Jurkat, Clone E6-1 (cell line): ENCODE measurements at places on chromosomes 4 and X.

DNA sequence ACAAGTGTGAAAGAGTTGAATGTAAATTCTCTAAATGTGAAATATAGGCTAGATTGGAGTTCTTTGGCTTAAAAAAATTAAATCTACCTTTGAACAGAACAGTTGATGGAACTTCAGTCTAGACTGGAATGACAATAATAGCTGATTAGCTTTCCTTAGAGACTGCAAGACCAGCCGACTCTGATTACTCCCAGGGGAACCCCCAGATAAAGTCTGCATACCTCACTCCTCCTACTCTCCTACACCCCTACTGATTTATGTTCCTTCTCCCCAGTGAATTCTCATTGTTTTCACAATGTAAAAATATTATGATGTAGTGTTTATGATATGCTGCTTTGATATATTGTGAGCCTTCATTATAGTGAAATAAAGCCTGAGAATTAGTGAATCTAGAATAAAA is 241.3 kb downstream of the CFAP299 start:
- DNase-seq = no peak

- no peak for DNase-seq
Observed at GRCh38 chrX:148755111-148755510, 254.7 kb downstream of the AFF2 start.

- peak; percentile 38 for DNase-seq
Observed at GRCh38 chr4:16516796-16517439, 290.6 kb upstream of the TAPT1 start.

DNA sequence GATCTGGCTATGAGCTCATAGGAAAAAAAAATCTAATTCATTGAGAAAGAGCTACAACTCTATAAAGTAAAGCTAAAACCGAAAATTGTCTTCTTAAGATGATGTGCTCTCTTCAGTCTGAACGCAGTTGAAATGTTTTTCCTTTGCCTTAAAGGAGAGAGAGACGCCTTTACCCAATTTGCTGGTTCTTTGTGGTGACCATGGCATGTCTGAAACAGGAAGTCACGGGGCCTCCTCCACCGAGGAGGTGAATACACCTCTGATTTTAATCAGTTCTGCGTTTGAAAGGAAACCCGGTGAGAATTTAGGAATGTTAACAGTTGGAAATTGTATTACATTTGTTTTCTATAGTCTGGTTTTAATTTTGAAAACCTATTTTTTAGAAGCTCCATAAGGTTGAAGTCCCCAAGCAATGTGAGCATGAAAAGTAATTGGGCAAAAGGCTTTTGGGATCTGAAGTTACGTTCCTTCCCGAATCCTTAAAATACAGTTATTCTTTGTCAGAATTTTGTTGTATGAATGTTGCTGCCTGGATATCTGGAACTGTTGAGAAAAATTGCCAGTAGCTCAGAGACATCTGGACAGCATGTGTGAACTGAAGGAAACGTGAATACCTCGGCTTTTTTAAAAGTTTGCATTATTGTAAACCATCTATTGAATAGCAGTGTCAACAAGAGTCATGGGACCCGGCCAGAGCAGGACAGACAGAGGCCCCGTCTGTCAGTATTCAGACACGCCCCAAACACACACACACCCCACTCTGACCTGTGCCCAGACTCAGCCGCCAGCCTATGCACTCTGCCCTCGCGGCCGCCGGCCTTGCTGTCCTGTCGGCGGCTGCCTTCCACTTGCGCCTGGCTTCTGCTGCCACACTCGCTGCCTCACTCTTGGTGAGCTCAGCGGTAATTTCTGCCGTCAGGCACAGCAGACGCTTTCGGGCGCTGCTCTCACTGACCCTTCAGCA is 9.9 kb downstream of the PIGG start:
- peak; percentile 56 for DNase-seq

- DNase-seq = no peak
Observed at GRCh38 chr4:148515248-148515647, 73.0 kb upstream of the NR3C2 start.

- DNase-seq = no peak
Observed at GRCh38 chr4:147581606-147582350, 35.4 kb upstream of the TMEM184C start.

DNA sequence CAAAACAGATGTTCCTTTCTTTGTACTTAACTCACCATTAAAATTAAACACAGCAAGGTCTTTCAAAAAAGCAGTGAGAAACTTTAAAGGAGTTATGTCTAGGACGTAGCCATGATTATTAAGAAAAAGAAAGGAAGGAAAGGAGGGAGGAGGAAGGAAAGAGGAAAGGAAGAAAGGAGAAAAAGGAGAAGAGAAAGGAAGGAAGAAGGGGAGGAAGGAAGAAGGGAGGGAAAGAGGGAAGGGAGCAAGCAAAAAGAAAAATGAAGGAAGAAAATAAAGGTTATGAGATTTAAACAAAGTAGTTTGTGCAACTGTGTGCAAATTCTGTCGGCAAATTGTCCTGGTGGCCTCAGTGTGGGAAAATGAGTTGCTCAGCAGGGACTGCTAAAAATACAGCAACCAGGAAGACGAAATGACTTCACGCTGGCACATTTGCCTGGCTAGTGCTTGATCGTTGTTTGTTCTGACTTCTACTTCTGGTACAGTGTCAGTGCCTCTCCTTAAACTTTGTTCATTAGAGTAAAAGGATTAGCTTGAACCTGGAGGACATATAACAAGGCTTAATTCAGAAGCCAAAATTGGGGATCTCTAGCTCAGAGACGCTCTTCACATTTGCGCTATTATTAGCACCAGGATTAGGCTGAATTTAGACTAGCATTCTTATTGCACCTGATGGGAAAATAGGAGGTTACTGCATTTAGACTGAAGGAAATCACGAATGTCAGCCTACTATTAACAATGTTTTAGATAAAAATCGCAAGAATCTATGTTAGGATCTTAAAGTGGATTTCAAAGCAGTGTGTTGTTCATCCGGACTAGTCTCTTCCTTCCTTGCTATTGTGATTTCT is 81.2 kb downstream of the DCK start:
- no peak for DNase-seq

- peak; percentile 44 for DNase-seq
Observed at GRCh38 chr4:54941994-54942552, 183.3 kb downstream of the KDR start.

- peak; percentile 92 for DNase-seq
Observed at GRCh38 chrX:1537031-1537715, at the start of gene P2RY8. TSS of gene P2RY8 (minus strand) at chrX:1537185. CDS start at chrX:1466558, 70,627 bp downstream.

- DNase-seq = no peak
Observed at GRCh38 chrX:9784332-9784731, 1.9 kb upstream of the SHROOM2 start.

- no peak for DNase-seq
Observed at GRCh38 chr4:41178372-41179370, 35.7 kb downstream of the APBB2 start.

- no peak for DNase-seq
Observed at GRCh38 chrX:121598356-121598755, 550.9 kb downstream of the GLUD2 start.

DNA sequence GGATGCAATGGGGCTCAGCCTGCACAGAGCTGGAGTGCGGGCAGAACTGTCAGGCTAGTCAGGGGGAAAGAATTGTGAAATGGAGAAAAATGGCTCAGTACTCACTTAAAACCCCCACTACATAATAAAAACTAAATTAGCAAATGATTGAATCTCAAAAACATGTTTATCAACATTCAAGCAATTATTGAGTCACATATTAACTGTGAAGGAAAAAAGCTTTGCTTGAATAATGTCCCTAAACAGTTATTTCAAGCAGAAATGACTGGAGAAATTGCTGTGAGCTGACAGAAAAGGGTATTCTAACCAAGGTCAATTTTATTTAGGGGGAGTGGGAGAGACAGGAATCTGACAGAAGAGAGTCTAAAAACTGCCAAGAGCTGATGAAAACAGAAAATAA is 37.4 kb downstream of the GPC3 start:
- no peak for DNase-seq

GRCh38 chr4:59956366-59956765 is 1243.8 kb upstream of the ADGRL3 start:
- DNase-seq = no peak

DNA sequence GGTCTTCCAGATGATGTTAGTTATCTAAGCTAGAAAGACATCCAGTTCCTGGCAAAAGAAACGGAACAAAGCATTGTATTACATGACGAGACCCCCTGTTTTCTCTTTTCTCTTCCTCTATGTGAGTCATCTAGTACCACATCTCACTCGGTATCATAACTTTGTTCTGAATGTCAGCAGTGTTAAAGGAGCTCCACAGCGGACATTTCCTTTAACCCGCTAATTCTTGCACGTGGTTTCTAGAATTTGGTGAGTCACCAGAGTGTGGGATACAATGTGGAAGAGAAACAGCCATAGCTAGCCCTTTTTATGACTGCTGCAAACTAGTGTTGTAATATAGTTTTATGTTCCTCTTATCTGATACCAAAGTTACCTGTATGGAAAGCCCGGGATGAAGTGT is 243.7 kb downstream of the TENM3 start:
- no peak for DNase-seq

DNA sequence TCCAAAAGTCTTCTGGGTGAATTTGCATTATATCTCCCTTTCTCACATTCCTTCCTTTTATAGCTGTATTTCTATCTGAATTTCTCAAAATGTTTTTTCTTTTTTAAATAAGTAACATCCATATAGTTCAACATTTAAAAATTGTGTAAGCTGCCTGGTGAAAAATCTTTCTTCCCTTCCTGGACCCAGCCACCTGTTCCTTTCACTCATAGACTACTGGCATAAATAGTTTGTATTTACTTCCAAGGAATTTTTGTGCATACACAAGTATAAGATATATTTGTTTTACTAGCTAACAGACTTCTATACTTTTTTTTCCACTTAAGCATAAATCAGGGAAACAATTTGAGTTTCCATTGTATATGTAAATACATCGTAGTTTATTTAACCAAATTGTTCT is 35.7 kb downstream of the PACRGL start:
- no peak for DNase-seq

DNA sequence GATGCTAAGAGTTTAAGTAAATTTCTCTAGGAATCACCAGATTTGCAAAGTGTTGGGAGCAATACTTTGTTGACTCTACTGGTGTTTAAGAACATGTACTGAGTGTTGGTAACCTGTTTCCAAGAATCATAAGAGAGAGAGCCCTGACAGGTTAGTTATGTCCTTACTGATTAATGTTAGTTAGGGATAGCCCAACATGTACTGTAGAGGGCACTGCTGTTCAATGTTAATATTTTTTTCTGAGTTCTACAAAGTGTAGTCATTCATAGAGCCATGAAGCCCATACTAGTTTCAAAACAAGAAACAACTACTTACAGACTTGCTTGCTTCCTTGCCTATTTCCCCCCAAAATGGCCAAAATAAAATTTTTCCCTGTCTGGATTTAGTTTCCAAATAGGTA is 11.9 kb downstream of the TMPRSS11D start:
- peak; percentile 30 for DNase-seq

DNA sequence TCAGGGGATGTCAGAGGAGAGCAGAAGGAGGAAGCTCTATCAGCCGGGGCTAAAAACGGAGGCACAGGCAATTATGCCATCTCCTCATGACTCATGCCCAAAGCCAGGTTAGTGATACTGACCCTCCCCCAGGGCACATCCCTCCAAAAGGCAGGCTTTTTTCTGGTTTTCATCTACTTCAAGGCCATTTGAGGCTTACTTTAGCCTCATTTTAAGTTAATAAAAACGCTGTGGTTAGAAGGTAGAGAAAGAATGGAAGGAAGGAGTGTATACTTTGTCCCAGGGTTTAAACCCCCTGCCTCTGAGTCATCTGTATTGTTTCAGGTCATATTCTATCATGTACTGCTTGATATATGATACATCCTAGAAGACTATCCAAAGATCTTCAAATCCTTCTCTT is 89.7 kb upstream of the NDP start:
- DNase-seq = no peak

DNA sequence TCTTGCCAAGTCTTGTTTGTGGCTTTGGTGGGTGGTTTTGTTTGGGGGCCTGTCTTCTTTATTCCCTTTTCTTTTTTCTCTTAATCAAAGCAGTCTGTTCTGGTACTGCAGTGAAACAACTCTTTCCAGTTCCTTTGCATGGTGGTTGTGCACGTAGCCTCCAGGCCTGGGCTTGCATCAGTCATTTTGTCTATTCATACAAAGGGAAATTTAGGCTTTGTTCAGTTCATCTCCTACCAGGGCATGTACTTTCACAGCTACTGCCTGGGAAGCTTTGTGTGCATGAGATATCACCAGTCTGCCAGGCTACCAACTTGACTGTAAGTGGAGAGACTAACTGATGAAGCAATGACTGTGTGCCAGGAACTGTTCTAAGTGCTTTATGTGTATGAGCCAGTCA is 8.5 kb downstream of the TRIM2 start:
- DNase-seq = peak; percentile 33

DNA sequence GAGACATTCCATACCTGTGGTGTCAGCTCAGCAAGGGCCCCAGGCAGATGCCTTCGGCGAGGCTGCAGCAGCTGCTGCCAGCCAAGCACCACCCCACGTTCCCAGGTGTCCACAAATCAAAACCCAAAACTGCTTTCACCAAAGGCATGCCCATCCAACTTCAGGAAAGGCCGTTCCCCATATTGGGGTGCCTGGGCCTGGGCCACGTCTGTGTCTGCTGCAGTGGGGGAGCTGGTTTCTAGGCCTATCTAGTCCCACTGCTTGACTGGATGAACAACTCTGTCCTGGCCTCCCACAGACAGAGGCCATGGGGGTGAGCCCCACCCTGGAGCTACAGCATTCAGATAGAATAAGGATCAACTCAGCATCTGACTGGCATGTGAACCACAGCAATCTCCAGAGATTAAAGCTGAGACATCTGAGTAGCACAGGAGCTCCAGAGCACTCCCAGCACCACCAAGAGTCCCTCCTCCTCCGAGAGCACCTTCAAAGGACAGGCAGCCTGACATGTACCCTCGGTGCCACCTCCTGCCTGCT is 37.0 kb downstream of the NAT8L start:
- DNase-seq = no peak

DNA sequence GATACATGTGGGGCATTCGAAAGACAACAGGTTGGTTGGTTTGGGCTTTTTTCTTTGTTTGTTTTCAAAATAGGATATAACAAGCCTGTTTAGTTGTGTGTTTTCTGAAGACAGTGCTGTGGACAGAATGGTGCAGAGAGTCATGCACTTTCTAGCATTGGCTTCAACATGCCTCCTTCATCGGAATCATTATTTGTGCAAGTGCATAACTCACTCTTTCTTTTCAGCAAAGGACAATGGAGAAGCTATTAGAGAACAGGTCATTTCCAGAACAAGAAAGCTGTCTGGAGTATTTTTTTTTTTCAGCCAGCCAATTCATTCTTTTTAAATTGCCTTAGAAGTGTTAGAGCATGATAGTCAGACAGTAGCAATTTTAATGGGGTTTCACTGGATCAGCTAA is 225.8 kb downstream of the STK32B start:
- DNase-seq = no peak
